ENCODE measurements at places on chromosomes 12 and 14.

DNA sequence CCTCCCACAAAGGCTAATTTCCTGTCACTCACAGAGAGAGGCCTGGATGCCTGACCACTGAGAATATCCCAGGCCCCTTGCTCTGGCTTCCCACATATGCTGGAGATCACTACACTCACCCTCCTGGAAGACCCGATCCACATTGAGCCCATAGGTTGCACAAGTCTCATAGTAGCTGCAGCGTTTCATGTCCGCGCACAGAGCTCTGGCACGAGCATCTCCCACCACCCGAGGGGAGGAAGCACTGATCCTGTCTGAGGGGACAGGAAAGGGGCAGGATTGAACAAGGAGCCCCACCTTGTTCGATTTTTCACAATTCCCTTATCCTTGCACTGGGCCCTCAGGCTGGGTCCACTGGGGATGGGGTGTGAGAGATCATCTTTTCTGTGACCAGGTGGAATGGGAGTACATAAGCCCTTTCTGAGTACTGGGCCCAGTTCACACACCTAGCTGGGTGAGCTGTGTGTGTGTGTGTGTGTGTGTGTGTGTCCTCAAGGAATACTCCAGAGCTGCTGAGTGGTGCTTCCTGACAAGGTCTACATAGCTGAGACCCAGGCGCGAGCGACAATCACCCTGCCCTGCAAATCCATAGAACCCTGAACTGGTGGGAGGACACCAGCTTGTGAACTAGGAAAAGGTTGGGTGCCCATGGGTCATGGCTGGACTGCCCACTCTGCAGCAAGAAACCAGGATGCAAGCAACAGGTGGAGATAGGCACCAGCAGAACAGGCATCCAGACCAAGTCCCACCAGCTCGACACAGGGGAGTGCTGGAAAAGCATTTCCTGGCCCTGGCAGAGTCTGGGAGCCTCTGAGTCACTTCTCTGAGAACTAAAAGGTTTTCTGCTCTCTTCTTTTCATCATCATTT is 5.6 kb downstream of the AGAP2 start:
- no peak for DNase-seq

GRCh38 chr14:30991408-30991807 is 34.0 kb upstream of the AP4S1 start:
- DNase-seq: no peak

- no peak for DNase-seq
Measured at GRCh38 chr12:93838193-93838592, 161.0 kb downstream of the CRADD start.

DNA sequence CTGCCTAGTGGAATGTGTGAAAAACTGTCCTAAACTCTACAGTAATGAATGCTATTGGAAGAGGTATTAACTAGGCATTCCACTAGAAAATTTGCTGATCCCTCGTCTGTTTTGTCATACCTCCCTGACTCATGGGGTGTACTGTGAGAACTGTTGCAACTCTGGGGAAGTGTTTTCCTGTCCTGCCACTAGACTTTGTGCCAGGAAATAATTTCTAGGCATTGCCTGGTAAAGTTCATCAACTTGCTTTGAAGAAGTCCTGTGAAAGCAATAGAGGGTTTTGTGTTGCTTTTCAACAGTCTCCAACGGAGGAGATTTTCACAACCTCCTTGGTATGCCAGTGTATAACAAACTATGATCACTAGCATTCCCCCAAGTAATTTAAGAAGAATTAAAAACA is 139.9 kb downstream of the AKAP6 start:
- no peak for DNase-seq

- no peak for DNase-seq
Measured at GRCh38 chr12:75439930-75440329, 40.6 kb upstream of the GLIPR1 start.

- DNase-seq: no peak
Measured at GRCh38 chr12:42960087-42960527, 370.6 kb upstream of the PRICKLE1 start.

DNA sequence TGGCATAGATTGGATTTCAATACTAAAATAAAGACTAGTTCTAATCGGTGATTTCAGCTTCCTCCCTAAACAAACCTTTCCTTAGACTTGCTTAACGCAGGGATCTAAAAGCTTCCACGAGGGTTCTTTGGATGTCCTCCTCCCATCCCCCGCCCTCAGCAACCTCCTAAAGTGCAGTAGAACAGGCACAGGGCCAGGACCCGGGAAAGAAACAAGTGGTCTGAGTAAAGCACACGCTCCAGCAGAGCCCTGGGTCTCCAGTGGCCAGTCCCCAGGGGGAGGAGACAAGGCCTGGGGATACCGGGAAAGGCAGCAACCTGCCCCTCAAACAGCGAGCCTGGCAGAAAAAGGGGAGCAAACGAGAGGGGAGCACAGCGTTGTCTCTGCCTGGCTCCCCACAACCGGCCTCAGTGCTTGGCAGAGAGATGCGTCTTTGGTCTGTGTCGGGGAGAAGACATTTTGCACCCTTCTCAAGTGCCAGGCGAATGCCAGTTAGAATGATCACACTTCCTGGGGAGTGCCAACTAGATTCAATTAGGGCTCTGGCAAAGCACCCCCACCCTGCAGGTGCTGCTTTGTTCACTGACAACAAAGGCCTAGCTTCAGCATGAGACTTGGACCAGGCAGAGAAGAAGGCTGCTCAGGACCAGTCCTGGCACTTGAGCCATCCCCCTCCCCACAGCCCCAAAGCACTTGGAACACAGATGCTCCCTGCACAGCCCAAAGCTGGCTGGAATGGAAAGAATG is 17.1 kb upstream of the SLC6A12 start:
- DNase-seq: no peak

- no peak for DNase-seq
Measured at GRCh38 chr12:106527356-106527755, 55.4 kb upstream of the RFX4 start.

- DNase-seq: no peak
Measured at GRCh38 chr12:127300753-127301152, 966.2 kb upstream of the TMEM132C start.

DNA sequence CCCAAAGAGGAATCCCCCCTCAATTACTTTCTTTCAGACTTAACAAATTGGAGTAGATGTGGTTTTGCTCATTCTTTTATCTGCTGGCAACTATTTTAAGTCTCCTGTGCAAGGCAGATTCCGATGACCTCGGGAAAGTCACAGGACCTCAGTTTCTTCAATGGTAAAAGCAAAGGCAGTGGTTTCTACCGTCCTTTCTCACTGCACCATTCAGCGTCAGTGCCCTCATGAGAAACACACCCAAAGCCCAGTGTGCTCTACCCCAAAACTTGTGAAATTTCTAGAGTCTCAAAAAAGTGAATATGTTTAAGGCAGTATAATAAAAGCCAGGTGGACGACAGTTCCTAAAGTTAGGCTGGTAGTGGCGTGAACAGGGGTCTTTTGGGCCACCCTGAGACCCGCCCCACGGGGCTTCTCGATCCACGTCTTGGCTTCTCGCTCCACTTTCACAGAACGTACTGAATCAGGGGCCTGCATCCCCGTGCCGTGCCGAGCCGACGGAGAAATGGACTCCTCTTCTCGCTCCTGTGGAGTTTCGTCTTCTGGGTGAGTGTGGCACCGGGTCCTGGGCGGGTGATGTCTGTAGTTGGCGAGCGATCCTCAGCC is 1.3 kb upstream of the ARHGAP5 start:
- DNase-seq: no peak

- no peak for DNase-seq
Measured at GRCh38 chr14:33040372-33041140, 101.9 kb downstream of the NPAS3 start.

DNA sequence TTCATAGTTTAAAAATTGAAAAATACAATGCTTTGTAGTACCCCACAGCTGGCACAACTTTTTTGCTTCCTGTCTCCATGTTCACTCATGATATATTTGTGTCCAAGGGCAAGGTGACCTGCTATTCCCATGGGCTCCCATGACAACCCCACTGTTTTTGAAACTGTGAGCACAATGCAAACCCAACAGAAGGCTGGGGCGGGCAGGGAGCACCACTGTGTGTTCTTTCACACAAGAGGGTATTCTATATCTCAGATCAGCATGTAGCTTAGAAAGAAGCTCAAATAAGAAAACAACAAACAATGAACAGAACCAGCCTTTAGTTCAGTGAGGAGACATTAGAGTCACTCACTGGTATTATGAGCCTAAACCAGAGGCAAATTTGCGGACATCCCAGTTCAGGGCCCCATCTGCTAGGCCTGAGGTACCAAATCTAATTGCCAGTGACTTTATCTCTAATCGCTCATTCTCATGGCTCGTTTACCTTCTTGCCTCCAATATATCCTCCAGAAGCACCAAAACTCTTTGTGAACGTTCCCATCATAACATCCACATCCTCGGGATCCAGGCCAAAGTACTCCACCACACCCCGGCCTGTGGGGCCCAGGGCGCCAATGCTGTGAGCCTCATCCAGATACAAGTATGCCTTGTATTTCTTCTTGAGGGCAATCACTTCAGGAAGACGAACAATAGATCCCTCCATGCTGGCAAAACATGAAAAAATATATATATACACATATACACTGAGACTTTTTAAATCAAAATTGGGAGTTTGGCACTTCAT is 56.4 kb upstream of the ISM2 start:
- DNase-seq: no peak

DNA sequence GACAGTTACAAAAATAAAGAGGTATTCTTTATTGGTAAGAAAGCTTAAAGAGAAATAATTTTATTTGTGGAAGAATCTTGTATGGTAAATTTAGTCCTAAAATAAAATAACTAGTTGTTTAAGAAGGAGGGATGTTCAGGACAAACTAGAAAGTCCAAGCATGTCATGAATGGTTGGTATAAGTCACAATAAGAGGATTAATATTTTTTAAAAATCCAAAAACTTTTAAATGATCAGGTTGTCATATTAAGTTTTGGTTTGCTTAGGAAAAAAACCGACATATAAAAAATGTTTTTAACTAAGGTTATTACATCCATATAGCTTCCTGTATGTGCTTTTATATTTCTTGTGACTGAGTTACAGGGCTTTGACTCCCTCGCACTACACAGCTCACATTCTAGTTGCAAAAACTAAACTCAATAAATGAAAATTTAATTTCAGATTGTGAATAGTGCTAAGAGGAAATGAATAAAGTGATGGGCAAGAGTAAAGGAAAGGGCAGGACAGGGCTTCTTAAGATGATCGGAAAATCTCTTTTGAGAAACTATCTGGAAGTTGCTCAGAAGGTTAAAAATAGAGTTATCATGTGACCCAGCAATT is 80.7 kb upstream of the METAP2 start:
- no peak for DNase-seq

- DNase-seq: no peak
Measured at GRCh38 chr12:109764776-109765445, 51.3 kb downstream of the FAM222A start.

DNA sequence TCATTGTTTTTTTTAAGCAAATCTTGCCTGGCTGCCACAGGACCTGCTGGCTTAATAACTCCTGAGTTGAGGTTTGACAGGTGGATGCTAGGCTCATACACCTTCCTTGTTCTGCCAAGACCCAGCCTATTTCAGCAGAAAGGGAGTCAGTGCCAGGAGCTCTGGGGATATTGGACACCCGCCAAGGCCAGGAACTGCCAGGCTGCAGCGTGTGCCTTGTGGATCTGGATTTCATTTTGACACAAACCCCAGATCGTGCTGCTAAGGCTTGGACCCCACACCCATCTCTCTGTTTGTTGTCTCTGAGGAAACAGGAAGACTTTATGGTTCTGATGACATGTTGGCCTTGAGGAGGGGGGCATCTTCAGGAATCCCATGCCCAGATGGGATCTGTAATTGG is 44.4 kb upstream of the PRIMA1 start:
- DNase-seq: no peak

All from tibial nerve (tissue), 4 donors.